Stimulated activated CD4-positive, alpha-beta T cell treated with anti-CD3 and anti-CD28 coated beads, Interleukin-2, amount 100 ng/mL, for 24 hours (primary cell): ENCODE measurements at places on chromosomes 5 and 9.

DNA sequence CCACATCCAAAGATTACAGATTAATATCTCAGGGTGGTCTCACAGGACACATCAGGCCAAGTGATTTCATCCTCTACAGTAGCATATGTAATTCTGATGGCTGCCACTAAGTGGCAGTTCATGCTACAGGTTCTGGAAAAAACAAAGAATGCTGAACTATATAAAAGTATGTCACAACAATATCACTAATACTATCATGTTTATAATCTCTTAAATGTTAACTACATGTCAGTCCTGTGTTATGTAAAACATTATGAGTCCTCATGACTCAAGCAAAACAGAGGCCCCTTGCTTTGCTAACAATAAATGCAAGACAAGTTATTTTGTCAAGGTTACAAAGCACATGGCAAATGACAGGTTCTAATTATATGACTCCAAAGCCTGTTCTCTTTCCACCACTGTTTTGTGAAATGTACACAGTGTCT, 233.2 kb downstream of the FBXL17 start:
- DNase-seq = no peak

GRCh38 chr5:307306-307705, 14.2 kb upstream of the AHRR start:
- DNase-seq = no peak

- DNase-seq = no peak
These were observed 191.9 kb upstream of the SEMA6A start for GRCh38 chr5:116766470-116766947.

DNA sequence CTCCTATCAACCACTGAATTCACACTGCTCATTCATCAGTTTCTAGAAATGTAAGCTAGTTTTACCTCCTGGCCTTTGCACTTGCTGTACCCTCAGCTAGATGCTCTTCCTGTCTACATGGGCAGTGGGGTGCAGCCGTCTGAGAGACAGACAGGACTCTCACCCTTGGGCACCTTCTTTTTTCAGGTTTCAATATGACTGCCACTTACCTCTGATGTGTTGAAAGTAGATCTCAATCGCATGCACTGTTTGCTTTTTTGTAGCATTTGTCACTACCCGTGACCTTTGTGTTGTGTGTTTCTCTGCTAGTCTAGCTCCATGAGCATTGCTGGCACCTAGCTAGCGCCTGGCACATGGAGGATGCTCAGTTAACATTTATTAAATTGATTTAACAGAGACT, 403.1 kb upstream of the TRPC7 start:
- DNase-seq = no peak

DNA sequence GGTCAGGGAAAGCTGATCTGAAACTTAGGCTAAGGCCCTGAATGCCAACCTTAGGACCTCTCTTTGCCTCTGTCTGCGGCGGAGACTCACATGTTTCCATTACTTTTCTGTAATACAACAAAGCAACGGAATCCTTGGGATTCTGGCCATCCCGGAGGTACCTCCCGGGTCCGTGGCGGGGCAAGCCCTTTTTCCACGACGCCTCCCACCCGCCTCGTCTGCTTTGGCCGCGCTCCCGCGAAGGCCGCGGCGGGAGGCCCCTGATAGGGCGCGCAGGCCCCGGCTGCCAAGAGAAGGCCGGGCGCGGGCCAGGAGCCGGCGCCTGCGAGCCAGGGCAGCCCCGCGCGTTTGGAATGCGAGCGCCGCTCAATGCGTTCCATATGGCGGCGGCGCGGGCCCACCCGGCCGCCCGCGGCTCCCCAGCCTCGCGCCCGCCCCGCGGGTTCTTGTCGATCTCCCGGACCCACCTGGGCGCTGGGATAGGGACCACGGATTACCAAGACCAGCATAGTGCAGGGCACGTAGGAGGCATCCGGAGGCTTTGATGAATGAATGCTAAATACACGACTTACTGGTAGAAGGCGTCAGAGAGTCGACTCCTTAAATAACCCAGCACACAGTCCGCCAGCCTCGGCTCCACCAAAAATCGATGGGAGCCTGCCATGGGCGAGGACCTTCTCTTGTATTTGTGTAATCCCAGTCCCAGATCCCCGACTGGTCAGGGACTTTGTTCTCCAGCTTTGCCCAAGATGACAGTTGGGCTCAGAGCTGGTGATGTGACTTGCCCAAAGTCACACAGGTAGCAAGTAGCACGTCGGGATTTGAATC, 17.5 kb upstream of the PHF19 start:
- no peak for DNase-seq
